ENCODE measurements at places on chromosomes 12 and 14. TPM values are rescaled to one million over a fixed set of nuclear protein-coding genes. Genes with fewer than 3 reads are reported as not detected.
A peak's percentile ranks its signal among the peaks of the same experiment; 100 is the strongest.

DNA sequence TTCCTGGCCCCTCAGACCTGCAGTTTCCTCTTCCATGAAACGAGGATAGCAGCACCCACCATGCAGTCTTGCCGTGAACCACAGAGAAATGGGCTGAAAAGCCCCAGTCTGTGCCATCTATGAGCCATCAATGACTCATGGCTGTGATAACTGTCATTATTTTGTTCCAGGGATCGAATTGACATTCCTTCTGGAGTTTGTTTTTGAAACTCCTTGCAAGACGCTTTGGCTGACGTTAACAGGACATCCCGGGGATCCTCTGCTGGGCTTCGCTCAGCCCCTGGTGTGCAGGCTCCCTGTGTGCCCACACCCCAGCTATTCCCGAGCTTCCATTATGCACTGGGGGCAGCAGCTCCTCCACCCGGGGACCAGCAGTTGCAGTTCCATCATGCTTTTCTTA is 33.8 kb downstream of the MMAB start:
- no peaks in the 10 kb centered on the region for H3K36me3 ChIP-seq
- no peak overlapping the region for H3K4me3 ChIP-seq
- DNase-seq, result no peak
- H3K27ac ChIP-seq, result no peak overlapping the region

The RARG gene
- total RNA-seq, result 57.6 TPM

GRCh38 chr14:88232771-88233170 is 90.3 kb downstream of the KCNK10 start:
- no peak for DNase-seq
- H3K27ac ChIP-seq, result no peak overlapping the region
- H3K4me1 ChIP-seq, result no peaks in the 10 kb centered on the region
- H3K36me3 ChIP-seq, result no peaks in the 10 kb centered on the region
- H3K4me3 ChIP-seq, result no peak overlapping the region
- peaks cover 33% of the 10 kb centered on the region for H3K27me3 ChIP-seq

GRCh38 chr12:121036810-121037326 is 2.2 kb downstream of the OASL start:
- peaks cover 5% of the 10 kb centered on the region for H3K27me3 ChIP-seq
- peaks cover 2% of the 10 kb centered on the region for H3K36me3 ChIP-seq
- H3K27ac ChIP-seq, result peak overlapping the region; percentile 95
- H3K4me3 ChIP-seq, result peak overlapping the region; percentile 75

GRCh38 chr14:65423982-65424381 is 11.5 kb downstream of the FUT8 start:
- peaks cover 20% of the 10 kb centered on the region for H3K4me1 ChIP-seq
- no peaks in the 10 kb centered on the region for H3K36me3 ChIP-seq
- no peak overlapping the region for H3K27ac ChIP-seq

The SMOC1 gene
- not detected for total RNA-seq
